ENCODE measurements at places on chromosomes 7 and 10.

DNA sequence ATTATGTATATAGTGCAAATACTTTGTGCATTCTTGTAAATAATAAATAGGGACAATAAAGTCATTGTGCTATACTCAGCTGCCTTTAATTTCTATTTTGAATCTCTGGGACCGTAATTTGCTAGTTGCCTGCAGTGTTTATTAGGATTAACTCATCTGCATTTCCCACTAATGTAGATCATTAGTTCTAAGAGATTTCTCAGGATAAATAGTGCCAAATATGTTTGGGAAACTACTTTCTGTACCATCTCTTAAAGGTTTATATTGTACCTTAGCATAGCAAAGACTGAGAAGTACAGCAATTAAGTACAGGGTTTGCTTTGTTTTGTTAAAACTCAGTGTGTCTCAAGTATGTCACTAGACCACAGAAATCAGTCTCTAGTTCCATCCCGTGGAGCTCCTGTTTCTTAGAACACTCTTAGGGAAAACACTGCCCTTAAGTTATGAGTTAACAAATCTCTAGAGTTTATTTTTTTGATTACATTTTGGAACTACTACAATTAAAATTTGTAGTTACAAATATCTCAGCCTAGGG, 26.0 kb downstream of the ADD3 start:
- no peak for DNase-seq

DNA sequence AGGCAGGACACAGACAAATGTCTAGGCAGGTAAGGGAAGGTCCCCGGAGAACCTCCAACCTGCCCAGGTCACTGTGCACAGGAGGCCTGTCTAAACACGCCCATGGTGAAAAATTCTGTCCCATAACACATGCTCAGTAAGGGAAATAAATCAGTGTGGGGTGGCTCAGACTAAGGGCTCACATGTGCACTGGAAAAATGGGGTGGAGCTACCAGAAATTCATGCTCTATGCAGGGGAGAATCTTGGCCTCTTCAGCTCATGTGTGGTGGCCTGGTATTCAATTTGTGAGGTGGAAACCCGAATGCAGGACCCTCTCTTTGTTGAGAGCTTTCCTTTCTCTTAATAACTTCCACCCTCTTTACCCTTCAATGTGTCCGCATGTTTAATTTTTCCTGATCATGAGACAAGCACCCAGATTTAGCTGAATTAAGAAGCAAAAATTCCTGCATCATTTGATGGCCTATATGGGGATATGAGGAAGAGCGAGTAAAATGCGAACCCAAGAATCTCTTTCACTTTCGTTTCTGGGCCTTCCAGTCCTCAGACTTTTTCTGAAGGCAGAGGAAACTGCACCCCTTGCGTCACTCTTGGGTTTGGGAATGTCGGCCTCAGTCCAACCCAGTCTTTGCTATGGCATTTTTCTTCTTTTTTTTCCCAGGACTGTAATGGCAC, 163.2 kb downstream of the DGKB start:
- DNase-seq: no peak

DNA sequence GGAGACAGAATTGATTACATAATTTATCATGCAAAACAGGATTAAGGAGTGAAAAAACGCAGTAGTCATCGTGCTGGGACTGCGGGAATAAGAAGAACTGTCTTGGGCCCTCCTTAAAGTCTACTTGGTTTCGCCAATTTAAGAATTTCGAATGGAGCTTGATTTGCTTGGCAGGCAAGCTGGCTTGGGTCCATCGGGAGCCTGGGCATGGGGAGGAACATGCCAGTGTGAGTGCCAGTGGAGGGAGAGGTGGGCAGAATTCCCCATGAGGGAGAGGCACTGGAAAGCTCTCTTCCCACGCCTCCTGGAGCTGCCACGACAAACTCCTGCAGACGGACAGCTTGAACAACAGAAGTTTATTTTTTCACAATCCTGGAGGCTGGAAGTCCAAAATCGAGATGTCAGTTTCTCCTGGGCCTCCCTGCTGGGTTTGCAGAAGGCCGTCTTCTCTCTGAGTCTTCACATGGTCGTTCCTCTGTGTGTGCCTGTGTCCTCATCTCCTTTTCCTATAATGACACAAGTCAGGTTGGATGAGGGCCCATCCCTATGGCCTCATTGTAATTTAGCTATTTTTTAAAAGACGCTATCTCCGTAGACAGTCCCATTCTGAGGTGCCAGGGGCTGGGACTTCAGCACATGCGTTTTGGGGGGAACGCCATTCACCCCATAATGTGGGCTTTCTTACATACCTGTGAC, 528.7 kb upstream of the DPP6 start:
- DNase-seq: no peak

GRCh38 chr7:46076527-46076926, 155.5 kb upstream of the IGFBP3 start:
- no peak for DNase-seq

- DNase-seq: no peak
These were observed 12.4 kb downstream of the CAMK2B start for GRCh38 chr7:44313016-44313415.

- DNase-seq: no peak
These were observed 61.1 kb upstream of the ZMIZ1 start for GRCh38 chr10:79007421-79008319.

DNA sequence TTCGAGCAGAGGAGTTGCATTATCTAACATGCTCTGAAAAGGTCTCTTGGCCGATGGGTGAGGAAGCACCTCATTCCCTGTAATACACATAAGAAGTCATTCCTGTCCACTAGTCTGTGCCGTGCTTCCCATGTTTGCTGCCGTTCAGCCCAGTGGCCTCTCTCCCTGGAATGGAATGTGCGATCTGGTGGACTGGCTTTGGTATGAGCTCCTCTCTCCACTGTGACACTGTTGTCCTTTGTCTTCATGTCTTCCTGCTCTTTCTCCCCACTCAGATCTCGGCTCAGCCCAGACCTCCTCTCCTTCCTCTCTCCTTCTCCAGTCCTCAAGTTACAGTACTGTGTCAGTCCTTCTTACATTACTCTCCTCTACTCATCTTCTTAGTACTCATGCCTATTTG, 192.8 kb upstream of the KLF6 start:
- no peak for DNase-seq

- no peak for DNase-seq
These were observed 25.8 kb upstream of the PDGFA start for GRCh38 chr7:545470-545869.

DNA sequence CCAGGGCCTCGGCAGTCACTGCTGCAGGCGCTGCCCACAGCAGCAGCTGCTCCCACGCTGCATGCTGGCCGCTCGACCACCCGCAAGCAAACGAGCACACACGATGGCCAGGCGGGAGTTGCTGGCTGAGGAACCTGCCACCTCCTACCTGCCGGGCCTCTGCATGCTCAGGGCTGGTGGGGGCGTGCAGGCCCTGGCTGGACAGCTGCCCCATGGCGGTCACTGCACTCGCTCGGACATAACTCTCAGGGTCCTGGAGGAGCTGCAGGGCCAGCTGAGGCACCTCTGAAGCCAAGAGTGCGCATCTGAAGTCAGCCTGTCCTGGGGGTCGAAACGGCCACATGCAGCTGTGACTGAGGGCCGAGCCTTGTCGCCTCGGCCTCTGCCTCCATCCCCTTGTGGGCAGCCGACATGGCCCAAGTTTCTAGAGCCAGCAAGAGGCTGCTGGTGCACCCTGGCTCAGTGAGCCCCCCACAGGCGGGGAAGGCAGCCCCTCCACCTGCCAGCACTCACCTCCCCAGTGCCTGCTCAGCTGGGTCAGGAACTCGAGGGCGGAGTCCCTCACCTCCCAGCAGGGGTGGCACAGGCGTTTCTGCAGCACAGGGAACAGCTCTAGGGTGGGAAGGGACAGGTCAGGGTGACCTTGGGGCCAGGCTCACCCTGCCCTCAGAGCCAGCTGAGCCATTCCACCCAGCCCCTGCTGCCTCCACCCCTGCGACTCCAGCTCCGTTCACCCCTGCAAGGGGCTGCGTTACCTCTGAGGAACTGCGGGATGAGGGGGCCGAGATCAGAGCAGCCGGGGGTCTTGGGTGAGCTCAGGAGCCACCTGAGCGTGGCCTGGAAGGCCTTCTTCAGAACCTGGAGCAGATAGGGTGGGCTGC, 16.1 kb downstream of the BRAT1 start:
- peak; percentile 18 for DNase-seq

DNA sequence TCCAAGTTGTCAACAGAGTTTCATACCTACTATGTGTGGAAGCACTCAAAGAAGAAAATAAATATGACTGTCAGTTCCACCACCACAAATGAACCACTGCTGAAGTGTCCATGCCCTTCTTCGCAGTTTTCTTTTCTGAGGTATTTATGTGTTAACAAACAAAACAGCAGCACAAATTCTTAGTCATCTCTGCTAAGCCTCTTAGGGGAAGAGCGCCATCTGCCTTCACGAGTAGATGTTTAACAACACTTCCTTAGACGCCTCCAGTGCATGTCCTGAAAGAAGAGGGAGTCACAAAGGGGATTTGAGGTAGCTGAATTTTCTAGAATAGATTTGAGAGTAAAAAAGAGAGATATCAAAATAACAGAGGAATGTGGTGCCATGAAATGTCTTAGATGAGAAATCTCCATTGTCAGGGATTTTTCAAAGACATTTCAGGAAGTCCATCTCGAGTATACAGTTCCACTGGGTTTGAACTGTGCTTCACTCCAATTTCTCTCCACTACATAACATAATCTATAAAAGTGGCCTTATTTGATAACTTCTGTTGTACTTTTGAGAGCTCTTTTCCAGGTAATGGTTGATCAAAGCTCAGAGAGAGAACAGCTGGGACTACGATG, 775.3 kb upstream of the POM121L12 start:
- DNase-seq: no peak

GRCh38 chr7:78301407-78301806, 502.8 kb downstream of the PHTF2 start:
- no peak for DNase-seq

GRCh38 chr7:92766461-92767003, 69.8 kb downstream of the CDK6 start:
- no peak for DNase-seq

DNA sequence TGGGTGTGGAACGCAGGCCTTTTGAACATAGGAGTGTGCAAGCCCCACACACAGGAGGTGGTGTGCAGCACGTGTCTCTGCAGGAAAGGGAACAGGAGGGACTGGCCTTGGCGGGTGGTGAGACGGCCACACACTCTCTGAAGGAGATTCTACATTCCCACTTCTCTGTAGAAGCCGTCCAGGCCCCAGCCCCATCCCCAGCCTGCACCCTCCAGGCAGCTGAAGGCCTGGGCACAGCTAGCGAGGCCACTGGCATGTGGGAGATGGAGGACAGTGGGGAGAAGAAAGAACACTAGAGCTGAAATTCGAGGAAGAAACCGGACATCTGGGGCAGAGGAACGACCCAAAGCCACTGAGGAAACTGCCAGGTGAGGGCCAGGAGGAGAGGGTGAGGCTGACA, 507.3 kb downstream of the DNAJB6 start:
- DNase-seq: no peak

- no peak for DNase-seq
These were observed 8.9 kb downstream of the AKR1E2 start for GRCh38 chr10:4834898-4835405.

- DNase-seq: peak; percentile 25
These were observed 7.2 kb downstream of the HOXA13 start for GRCh38 chr7:27192546-27193334.

DNA sequence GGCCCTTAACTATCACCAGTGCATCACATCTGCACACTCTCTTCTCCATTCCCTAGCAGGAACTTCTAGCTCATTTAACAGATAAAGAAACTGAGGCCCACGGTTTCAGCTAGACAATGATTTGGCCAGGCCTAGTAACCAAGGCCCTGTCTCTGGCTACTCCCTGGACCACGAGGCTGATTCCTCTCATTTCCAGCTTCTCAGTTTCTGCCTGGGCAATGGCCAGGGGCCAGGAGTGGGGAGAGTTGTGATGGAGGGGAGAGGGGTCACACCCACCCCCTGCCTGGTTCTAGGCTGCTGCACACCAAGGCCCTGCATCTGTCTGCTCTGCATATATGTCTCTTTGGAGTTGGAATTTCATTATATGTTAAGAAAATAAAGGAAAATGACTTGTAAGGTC, 13.5 kb downstream of the AQP1 start:
- no peak for DNase-seq

DNA sequence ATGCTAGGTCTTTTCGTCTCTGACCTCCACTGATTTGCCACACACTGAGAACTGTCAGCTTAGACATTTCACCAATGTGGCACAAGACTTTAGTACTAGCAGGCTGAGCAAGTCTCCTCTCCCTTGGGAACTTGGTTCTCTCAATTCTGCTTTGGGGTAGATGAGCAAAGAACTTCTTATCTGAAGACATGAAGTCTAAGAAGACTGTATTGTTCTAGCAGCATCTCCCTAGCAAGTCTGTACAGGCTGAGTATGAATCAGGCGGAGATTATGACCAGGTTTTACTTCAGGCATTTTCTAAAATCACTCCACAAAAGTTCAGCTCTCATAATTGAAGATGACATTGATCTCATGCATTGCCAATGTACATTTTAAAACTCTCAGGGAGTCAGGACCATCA, 23.8 kb upstream of the STN1 start:
- no peak for DNase-seq

- no peak for DNase-seq
These were observed 111.6 kb downstream of the RBM20 start for GRCh38 chr10:110755781-110756180.

GRCh38 chr7:139643951-139644585, 120.6 kb downstream of the CLEC2L start:
- no peak for DNase-seq

GRCh38 chr7:144255471-144255897, 9.1 kb downstream of the OR2A7 start:
- DNase-seq: no peak

DNA sequence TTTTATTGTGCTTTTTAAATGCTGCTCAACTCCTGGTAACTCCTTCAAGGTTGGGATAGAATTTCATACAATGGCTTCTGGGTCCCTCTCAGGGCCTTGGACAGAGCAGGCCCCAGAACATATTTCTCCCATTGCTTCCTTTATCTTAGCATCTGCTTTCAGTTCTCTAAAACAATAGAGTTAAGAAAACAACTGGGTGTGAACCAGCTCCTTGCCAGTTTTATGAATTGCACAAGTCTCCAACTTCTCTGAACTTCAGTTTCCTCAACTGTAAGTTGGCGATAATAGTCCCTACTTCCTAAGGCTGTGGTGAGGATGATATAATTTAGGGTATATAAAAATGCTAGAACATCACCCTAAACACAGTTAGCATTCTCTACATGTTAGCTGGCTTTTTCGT, 77.0 kb upstream of the INHBA start:
- no peak for DNase-seq

- DNase-seq: no peak
These were observed 337.6 kb upstream of the CHRM2 start for GRCh38 chr7:136530831-136531230.

DNA sequence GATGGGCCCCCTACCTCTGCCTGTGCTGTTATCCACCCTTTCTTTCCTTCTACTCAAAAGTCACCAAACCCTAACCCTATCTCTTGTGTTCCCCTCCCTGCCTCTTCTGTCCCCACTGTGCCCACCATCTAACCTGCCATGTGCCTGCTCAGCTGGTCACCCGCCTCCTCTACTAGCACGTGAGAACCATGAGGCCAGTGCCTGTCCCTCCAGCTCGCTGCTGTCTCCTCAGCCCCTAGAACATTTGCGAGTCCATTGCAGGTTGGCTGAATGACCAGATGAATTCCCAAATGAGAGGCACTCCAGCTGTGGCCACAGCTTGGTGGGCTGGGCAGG, 129.0 kb downstream of the ARHGAP22 start:
- DNase-seq: no peak

- DNase-seq: peak; percentile 33
These were observed 1128.7 kb downstream of the CNTNAP2 start for GRCh38 chr7:147245274-147245673.

- DNase-seq: no peak
These were observed 5.4 kb downstream of the SGPL1 start for GRCh38 chr10:70820976-70821750.

GRCh38 chr10:108801775-108802517, 1121.4 kb downstream of the XPNPEP1 start:
- no peak for DNase-seq

Measured in glutamatergic neuron (in vitro differentiated cells).